ENCODE measurements at places on chromosomes 12 and 14.

DNA sequence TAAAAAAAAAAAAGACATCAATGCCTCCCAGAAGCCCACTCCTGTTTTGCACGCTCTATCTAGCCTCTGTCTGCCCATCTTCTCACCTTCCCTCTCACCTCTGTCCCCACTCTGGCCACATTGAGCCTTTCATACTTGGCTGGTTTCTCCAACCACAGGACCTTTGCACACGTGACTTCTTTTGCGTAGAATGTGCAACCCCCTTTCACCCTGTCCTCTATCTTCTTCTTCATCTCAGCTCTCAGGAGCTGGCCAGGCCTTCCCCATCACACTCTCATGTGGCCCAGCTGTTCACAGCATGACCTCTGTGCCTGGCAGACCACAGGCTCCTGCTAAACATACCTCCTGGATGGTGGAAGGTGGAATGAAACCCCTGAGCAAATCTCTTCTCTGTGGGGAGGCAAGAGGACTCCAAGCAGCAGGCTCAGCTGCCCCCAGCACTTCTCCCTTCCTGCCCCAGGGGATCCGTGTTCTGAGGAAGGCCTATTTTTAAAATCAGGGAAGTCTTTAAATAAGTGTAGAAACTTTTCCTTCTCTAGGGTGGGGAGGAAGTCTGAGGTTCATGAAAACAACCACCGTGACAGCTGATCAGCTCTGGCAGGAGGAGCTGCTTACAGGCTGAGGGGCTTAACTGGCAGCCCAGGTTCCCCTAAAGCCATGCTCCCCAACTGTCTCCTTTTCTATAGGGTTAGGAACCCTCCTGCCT lies 11.6 kb downstream of the HVCN1 start:
- DNase-seq = no peak

DNA sequence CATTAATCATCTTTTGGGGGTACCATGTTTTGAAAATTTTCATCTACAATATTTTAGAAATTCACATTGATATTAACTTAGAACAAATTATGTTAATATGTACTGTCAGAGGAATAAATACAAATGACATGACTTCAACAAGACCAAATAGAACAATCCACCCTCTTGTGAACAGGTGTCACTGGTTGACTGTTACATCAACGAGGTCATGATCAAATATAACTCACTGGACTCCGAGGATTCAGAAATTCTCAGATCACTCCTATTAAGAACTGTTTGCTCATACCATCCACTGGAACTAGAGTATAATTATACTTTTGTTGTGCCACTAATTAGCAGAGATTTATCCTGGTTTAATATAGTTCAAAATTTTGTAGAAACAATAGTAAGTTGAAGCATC lies 318.8 kb downstream of the PRKD1 start:
- DNase-seq = no peak

GRCh38 chr12:108595711-108596647 lies 1.9 kb downstream of the TMEM119 start:
- no peak for DNase-seq

DNA sequence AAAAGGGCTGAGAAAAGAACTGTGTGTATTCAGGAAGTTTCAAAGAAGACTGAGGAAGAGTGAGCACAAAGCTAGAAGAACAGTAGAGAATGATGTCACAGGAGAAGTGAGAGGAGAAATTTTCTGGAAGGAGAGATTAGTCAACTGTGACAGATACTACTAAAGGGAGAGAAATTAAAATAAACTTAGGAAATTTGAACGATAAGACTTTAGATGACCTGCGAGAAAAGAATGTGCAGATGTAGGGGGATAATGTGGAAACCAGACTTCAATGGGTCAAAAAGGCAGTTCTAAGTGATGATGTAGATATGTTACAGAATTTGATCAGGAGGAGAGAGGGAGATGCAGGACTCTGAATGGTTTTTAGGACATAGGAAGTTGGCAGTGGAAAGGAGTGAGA lies 287.4 kb downstream of the SYT1 start:
- DNase-seq = no peak

DNA sequence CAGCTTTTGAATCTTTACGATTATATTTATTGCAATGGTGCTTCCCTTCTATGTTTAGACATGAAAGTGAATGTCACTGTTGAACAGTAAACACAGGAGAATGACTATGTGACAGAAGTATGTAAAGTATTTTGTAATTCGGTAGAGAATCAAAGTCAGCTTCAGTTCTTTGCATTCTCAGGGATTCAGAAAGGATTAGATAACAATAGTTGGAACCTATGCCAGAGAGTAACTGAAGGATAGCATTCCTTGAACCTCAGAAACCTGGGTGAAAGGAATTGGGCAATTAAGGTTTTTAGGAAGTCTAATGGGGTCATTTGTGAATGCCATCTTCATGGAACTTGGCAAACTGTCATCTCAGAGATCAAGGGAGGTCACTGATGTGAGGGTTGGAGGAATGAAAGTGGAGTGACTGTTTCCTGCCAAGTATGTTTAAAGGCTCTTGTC lies 305.3 kb upstream of the DDHD1 start:
- DNase-seq = no peak

- DNase-seq = no peak
Measured at GRCh38 chr12:71477609-71478008, 38.0 kb downstream of the LGR5 start.

Data from K562 (cell line).